ENCODE measurements at places on chromosomes 7 and 10.

DNA sequence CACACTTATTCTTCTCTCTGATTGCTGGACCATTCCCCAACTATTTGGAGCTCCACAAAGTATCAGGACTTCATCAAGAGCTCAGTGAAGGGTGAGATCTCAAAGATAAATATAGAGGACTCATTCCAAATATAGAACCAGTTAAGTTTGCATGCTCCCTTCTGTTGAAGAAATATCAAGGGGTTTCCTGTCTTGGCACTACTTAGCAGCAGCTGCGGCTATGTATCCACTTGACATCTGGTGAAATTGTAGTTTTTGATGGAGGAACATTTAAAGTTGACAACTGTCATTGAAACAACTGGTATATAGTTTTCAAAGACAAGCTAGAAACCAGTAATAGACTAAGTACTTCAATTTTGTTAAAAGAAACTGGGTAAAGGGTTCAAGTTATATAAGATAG is 1.0 kb upstream of the SPAG6 start:
- DNase-seq = no peak

DNA sequence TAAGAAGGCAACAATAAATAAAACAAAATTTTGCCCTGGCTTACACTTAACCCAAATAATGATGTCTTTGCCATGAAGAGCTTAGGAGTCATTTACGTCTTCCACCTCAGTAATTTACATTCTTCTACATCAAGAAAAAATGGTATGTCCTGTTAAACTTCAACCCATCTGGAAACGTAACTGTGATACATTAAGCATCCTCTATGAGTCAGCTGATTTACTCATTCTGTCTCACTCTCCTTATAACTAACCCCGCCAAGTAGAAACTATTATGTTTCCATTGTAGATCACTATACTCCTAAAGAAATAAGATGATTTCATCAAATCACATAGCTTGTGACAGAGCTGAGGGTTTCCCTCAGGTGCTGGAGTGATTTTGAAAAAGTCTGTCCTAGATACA is 330.7 kb downstream of the CDC14C start:
- DNase-seq = no peak

DNA sequence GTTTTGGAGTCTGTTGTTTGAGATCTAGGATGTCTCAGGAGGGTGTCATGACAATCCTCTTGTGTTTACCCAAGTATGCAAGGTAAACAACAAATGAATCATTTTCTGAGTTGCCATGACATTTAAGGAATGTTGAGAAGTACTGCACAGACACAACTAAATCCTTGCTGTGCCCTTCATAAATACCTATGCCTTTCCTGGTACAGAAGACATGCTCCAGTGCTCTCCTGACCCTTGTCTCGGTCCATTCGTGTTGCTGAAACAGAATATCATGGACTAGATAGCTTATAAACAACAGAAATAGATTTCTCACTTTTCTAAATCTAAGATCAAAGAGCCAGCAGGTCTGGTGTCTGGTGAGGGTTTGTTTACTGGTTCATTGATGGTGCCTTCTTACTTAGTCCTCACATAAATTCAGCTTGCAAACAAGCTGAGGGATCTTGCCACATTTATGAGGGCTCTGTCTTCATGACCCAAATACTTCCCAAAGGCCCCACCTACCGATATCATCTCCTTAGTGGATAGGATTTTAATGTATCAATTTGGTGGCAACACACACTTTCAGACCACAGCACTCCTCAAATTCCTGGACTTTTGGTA is 341.8 kb upstream of the SEMA3A start:
- DNase-seq = no peak

DNA sequence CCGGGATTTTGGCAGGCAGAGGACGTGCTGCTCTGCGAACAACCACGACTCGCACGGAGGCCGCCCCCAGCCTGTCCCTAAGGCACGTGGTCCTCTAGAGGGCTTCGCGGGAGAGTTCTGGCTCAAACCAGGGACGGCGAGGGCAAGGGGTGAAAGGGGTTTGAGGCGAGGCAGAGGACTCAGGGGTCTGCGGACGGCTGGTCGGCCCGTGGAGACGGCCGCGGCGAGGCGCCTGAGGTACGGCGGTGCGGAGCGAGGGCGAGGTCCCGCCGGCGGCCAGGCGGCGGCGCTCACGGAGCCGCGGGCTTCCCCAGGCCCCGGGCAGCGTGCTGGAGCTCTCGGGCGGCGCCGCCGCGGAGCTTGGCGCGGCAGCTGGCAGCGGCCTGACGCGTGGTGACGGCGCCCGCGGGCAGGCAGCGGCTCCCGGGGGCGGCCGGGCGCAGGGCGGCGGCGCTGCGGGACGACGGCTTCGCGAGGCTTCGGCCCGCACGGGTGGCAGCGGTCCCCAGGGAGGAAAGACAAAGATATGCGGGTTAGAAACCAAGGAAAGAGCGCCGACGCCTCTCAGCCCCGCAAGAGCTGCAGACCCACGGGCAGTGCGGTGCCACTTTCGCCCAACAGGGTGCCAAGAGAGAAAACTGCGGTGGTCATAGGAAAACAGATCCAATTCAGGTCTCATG is 44.8 kb downstream of the ZNF800 start:
- DNase-seq = peak; percentile 74

- DNase-seq = no peak
Observed at GRCh38 chr10:13851906-13852305, 265.1 kb downstream of the PRPF18 start.

DNA sequence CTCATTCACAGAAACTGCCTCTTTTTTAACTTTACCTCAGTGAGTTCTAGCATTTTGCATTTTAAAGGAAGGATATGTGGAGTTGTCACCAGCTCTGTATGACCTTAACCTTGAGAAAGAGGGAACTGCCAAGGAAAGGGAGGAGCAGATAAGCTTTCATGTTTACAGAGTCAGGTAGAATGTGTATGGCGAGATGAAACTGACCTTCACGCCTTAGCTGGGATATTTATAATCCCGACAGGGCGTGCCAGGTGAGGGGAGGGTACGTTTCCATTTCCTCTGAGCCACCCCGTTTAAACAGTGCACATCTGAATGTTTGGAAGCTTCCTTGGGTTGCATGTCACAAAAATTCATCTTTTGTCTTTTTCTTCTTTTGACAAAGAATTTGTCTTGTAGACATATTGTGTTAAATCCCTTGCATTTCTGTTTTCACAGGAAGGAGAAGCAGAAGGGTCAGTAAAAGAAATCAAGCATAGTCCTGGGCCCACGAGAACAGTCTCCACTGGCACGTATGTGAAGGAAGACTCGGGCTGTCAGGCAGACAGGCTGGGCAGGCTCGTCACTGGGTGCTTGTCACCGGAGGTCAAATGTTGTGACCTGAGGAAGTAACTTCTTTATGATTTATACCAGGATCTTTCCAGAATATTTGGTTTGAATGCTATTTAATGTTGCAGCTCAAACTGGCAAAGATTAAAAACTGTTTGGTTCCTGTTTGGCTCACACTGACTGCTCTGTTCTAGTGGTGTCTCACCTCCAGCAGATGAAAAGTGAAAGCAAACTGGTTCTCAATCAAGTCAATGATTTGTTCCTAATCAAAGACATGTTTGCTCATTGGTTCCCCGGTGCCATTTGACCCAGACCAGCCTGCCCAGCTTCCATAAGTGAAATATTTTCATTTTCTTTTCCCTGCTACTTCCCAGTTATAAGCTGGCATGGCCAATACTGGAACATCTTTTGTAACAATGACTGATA is 16.2 kb downstream of the OPTN start:
- no peak for DNase-seq

DNA sequence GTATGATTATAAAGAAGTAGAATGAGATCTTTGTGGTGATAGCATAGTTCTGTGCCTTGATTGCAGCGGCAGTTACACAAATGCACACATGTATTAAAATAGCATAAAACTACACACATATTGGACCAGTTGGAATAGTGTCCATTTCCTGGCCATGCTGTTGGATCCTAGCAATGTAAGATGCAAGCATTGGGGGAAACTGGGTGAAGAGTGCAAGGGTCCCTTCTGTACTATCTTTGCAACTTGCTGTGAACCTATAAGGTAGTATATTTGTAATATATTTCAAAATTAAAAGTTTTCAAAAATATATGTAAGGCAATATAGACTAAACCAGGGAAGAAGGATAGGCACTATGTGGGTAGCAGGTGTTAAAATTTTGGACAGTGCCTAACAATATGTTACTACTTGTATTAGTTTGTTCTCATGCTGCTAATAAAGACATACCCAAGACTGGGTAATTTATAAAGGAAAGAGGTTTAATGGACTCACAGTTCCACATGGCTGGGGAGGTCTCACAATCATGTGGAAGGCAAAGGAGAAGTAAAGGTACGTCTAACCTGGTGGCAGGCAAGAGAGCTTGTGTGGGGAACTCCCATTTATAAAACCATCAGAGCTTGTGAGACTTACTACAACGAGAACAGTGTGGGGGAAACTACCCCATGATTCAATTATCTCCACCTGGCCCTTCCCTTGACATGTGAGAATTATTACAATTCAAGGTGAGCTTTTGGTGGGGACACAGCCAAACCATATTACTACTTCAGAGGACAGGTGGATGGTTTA is 71.4 kb downstream of the RGS10 start:
- no peak for DNase-seq

GRCh38 chr7:157519246-157519645 is 182.4 kb downstream of the DNAJB6 start:
- no peak for DNase-seq

GRCh38 chr10:119509909-119510451 is 32.5 kb downstream of the RGS10 start:
- DNase-seq = no peak

GRCh38 chr7:55020466-55020871 is 1.7 kb downstream of the EGFR start:
- no peak for DNase-seq

- DNase-seq = no peak
Observed at GRCh38 chr7:42671627-42672026, 240.2 kb downstream of the C7orf25 start.

- DNase-seq = no peak
Observed at GRCh38 chr7:135193615-135194081, 17.7 kb downstream of the WDR91 start.

GRCh38 chr7:132618956-132619305 is 42.7 kb upstream of the PLXNA4 start:
- no peak for DNase-seq

DNA sequence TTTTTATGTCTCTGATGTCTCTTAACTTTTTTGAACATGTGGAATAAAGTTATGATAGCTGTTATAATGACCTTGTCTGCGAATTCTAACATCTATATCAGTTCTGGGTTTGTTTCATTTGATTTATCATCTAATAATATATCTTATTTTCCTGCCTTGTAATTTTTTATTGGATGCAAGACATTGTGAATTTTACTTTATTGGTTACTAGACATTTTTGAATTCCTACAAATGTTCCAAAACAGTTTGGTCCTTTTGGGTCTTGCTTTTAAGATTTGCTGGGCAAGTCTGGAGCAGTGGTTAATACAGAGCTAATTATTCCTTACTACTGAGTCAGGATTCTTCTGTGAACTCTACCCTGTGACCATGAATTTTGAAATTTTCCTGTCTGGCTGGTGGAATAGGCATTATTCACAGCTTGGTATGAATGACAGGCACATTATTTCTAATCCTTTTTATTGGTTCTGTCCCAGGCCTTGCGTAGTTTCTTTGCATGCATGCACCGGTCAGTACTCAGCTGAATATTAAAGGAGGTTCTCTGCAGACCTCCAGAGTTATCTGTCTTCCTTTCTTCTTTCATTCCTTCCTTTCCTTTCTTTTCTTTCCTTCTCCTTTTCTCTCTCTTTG is 9.0 kb downstream of the CUTC start:
- DNase-seq = no peak

- no peak for DNase-seq
Observed at GRCh38 chr7:42181566-42181965, 55.4 kb downstream of the GLI3 start.

- no peak for DNase-seq
Observed at GRCh38 chr10:78211561-78212051, 177.9 kb downstream of the RPS24 start.

DNA sequence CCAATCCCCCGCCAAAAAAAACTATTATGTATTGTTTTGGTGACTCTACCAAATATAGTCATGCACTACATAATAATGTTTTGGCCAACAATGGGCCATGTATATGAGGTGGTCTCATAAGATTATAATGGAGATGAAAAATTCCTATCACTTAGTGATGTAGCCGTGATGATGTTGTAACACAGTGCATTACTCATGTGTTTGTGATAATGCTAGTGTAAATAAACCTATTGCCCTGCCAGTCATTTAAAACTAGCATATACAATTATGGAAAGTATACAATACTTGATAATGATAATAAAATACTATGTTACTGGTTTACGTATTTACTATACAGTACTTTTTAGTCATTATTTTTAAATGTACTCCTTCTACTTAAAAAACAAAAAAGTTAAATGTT is 101.5 kb downstream of the SLC25A40 start:
- DNase-seq = no peak

GRCh38 chr10:115830265-115830970 is 442.6 kb downstream of the GFRA1 start:
- no peak for DNase-seq

DNA sequence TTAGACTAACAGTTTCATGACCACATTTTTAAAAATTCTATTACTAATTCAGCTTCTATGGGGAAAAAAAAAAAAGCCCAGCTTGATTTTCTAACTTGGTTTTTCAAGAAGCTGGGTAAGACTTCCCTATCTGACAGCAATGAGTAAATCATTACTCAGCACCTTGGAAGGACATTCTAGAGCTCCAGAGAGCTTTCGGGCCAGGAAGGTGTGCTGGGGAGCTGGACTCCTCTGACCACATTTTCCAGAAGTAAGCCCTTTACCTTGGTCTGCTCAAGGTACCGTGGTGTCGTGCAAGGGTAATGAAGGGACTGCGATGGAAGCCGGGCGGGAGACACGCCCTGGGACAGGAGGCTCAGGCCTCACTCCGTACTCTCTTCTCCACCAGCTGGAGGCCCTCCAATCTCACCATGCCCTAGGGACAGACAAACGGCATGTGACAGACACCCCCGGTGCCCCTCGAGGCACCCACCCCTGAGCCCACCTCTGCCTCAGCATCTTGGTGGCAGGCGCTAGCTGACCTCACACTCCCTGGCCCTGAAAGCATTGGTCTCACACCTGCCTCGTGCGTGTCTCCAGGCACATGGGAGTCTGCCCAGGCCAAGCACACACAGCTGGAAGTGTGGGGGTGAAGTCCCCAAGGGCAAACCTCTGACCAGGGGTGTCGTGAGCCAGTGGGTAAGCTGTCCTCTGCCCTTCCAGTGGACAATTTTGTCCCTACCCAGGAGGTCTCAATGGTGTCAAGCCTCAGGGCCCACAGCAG is 152.1 kb downstream of the OAT start:
- no peak for DNase-seq

- no peak for DNase-seq
Observed at GRCh38 chr10:17101257-17101909, 28.2 kb downstream of the CUBN start.

- no peak for DNase-seq
Observed at GRCh38 chr10:3704565-3705325, 80.3 kb downstream of the KLF6 start.

- no peak for DNase-seq
Observed at GRCh38 chr10:94178475-94179253, 184.1 kb downstream of the NOC3L start.

DNA sequence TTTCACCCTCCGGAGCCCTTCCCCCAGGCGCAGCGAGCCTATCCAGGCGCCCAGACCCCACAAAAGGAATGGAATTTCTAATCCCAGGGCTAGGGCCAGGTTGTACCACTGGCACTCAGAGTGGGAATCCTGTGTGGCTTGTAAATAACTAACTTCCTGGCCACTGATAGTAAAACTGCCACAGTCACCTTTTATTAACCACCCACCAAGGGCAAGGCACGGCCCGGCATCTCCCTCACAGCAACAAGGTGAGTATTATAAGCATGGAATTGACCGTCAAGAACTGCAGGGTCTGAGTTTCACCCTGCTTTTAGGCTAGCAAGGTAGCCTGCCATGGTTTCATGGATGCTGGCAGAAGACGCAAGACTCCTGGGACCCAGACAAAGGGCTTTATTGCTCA is 51.1 kb downstream of the SPOCK2 start:
- no peak for DNase-seq
